PC-3 (cell line): ENCODE measurements at places on chromosomes 2 and 18. TPM values are rescaled to one million over a fixed set of nuclear protein-coding genes. Genes with fewer than 3 reads are reported as not detected.
A peak's percentile ranks its signal among the peaks of the same experiment; 100 is the strongest.

GRCh38 chr2:54360055-54360792, 95.9 kb upstream of the SPTBN1 start:
- H3K27me3 ChIP-seq = peaks cover 20% of the 10 kb centered on the region
- DNase-seq = no peak
- no peak overlapping the region for H3K27ac ChIP-seq
- H3K4me1 ChIP-seq = no peaks in the 10 kb centered on the region
- H3K36me3 ChIP-seq = no peaks in the 10 kb centered on the region

GRCh38 chr2:237091779-237092436, 6.2 kb downstream of the COPS8 start:
- no peak for DNase-seq
- no peaks in the 10 kb centered on the region for H3K27me3 ChIP-seq
- H3K36me3 ChIP-seq = peaks cover 42% of the 10 kb centered on the region

GRCh38 chr2:66684289-66684688, 249.4 kb downstream of the MEIS1 start:
- H3K27me3 ChIP-seq = peaks cover 33% of the 10 kb centered on the region
- no peak overlapping the region for H3K4me3 ChIP-seq
- H3K27ac ChIP-seq = no peak overlapping the region
- H3K36me3 ChIP-seq = no peaks in the 10 kb centered on the region

DNA sequence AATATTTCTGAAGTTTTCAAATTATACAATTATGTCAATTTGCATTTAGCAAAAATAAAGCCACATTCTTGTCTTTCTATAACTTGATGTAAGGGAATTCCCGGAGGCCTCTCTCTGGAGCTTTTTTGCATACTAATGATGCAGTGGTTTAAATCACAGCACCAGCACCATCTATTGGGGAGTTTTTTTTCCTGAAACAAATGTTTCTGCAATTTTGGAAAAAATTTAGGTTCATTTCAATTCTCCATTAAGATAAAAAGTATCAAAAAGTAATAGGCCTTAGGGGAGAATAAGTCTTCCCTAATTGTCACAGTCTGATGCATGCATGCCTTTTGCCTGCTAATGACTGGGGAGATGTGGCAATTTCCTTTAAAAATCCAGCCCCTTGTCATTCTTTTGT, 13.5 kb downstream of the CBLN2 start:
- H3K4me1 ChIP-seq = no peaks in the 10 kb centered on the region
- peaks cover under 1% of the 10 kb centered on the region for H3K27me3 ChIP-seq
- no peaks in the 10 kb centered on the region for H3K36me3 ChIP-seq

GRCh38 chr2:45786836-45787357, 135.4 kb downstream of the PRKCE start:
- DNase-seq = no peak
- H3K4me3 ChIP-seq = no peak overlapping the region
- H3K27ac ChIP-seq = no peak overlapping the region
- H3K4me1 ChIP-seq = no peaks in the 10 kb centered on the region

DNA sequence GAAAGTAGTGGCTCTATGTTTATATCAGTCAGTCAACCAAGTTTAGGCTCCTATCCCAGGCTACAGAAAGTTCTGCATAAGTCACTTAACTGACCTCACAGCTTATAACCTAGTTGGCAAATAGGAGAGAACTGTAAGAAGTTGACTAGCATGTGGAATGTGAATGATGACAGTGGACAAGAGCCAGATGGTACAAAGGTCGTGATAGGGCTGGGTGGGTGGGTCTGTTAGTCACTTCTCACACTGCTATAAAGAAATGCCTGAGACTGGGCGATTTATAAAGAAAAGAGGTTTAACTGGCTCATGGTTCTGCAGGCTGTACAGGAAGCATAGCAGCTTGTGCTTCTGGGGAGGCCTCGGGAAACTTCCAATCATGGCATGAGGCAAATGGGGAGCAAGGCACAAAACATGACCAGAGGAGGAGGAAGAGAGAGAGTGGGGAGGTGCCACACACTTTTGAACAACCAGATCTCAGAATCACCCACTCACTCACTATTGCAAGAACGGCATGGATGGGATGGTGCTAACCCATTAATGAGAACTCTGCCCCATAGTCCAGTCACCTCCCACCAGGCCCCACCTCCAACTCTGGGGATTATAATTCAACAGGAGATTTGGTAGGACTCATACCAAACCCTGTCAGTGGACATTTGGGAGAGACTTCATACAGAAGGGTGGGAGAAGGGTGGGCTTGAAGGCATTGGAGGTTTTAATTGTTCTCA, 68.8 kb downstream of the LTBP1 start:
- peak; percentile 94 for DNase-seq
- H3K4me3 ChIP-seq = no peak overlapping the region
- H3K36me3 ChIP-seq = no peaks in the 10 kb centered on the region

DNA sequence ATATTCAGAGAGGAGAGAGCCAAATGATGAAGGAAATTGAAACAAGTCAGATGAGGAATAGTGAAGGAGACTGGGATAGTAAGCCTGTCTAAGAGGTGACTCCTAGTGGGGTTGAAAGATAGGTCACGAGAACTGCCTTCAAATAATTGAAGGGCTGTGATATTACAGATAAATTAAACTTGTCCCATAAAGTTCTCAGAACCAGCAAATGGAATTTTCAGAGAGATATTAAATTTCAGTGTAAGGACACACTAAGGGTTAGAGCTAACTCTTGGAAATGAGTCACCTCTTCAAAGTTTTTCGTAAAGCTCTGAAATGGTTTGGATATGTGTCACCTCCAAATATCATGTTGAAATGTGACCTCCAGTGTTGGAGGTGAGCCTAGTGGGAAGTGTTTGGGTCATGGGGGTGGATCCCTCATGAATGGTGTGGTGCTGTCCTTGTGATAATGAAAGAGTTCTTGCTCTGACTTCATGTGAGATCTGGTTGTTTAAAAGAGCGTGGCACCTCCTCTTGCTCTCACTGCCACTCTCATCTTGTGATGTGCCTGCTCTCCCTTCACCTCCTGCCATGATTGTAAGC, 87.3 kb downstream of the BABAM2 start:
- peak; percentile 96 for DNase-seq
- no peaks in the 10 kb centered on the region for H3K27me3 ChIP-seq
- peaks cover 20% of the 10 kb centered on the region for H3K4me1 ChIP-seq

- H3K36me3 ChIP-seq = no peaks in the 10 kb centered on the region
- peak overlapping the region; percentile 96 for H3K27ac ChIP-seq
- H3K27me3 ChIP-seq = no peaks in the 10 kb centered on the region
- peaks cover 28% of the 10 kb centered on the region for H3K4me1 ChIP-seq
These were observed 56.1 kb upstream of the FHL2 start for GRCh38 chr2:105454801-105455485.

GRCh38 chr2:238818561-238818960, 29.3 kb upstream of the TWIST2 start:
- no peaks in the 10 kb centered on the region for H3K36me3 ChIP-seq
- no peaks in the 10 kb centered on the region for H3K4me1 ChIP-seq
- DNase-seq = no peak
- no peak overlapping the region for H3K27ac ChIP-seq
- H3K4me3 ChIP-seq = no peak overlapping the region

GRCh38 chr18:76450452-76451395, 44.3 kb downstream of the ZNF516 start:
- H3K36me3 ChIP-seq = no peaks in the 10 kb centered on the region
- DNase-seq = peak; percentile 29
- H3K4me1 ChIP-seq = peaks cover 5% of the 10 kb centered on the region

- H3K4me3 ChIP-seq = no peak overlapping the region
- no peaks in the 10 kb centered on the region for H3K36me3 ChIP-seq
- H3K4me1 ChIP-seq = no peaks in the 10 kb centered on the region
These were observed 137.2 kb upstream of the CELF4 start for GRCh38 chr18:37702841-37703240.

DNA sequence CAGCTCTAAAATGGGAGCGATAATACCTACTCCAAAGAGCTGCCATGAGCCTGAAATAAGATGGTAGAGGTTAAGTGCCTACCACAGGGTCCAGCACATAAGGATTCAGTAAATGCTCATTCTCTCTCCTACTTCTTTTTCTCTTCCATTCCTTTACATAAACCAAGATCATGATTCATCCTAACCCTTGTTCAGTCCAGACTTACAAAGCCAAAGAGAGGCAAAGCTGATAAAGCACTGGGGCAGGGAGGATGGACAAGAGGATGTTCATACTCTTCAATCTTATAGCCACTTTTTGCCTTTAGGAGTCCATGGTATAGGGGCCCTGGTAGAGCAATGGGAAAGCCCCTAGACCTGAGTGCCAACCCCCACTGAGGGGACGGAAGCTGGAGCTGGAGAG, 75.6 kb upstream of the PKDCC start:
- no peak for DNase-seq
- no peaks in the 10 kb centered on the region for H3K27me3 ChIP-seq
- H3K4me1 ChIP-seq = peaks cover 3% of the 10 kb centered on the region
- no peak overlapping the region for H3K27ac ChIP-seq

DNA sequence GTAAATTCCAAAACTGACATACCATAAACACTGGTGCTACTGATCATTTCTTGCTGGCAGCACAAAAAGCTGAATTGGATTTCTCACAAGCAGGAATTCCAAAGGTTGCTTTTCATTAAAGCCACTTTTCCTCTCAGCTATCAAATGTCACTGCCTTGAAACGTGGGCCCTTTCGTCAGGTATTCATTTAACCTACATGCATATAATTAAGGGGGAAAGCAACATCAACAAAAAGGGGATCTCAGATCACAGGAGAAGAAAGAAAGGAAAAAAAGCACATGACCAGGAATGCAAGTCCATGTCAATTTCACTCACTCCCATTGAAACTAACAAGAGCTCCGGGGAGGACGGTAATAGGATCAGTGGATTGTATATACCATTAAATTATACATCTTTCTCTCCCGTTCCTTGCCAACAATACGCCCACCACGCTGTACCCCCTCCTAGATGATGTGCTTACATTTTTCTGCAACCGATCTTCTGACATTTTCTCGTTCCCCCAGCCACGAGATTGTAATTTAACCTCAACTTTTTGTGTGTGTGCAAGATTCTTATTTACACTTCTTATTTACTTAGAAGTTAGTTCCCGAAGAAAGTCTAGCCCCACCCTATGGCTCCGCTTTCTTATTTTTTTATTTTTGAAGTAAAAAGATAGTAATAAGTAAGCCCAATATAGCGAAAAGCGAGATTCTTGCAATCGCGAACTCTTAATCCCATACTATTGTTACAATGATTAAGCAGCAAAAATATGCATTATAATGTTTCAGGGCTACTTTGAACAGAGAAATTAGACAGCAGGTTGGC, 725 bp downstream of the FIGN start:
- DNase-seq = peak; percentile 24
- H3K4me1 ChIP-seq = peaks cover 17% of the 10 kb centered on the region
- H3K27ac ChIP-seq = no peak overlapping the region
- H3K4me3 ChIP-seq = peak overlapping the region; percentile 87
- no peaks in the 10 kb centered on the region for H3K27me3 ChIP-seq

DNA sequence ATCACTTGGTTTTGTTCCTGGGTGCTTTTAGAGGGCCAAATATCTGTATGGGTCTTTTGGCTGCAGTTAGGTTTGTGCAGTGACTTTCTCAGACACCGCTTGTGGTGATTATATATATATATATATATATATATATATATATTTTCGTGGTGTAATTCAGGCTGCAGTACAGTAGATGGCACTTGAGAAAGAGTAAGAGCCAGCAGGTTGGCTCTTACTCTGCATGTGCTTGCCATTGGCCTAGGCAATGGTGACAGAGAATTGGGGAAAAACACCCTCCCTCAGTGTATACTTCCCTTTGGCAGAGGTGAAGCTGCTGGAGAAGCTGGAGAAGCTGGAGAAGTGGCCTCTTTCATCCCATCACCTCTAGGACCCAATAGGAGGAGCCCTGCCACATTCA, 22.2 kb upstream of the MYL1 start:
- no peak overlapping the region for H3K27ac ChIP-seq
- H3K36me3 ChIP-seq = no peaks in the 10 kb centered on the region
- no peak for DNase-seq
- H3K4me1 ChIP-seq = no peaks in the 10 kb centered on the region

DNA sequence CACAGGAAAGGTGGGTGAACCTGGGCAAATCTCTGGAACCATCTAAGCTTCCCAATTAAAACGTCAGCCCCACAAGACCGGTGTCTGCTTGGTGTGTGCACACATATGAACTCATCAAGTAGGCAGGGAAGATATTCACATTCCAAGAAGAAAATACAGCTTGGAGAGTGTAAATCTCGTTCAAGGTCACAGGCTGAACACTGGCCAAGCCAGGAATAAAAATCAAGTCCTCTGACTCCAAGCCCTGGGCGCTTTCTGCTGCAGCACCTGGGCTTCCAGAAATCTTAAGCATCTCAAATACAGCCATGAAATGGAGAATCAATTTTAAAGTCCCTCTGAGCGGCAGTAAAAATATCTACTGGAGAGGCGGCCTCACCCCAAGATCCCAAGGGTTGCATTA, 150.9 kb downstream of the TWIST2 start:
- H3K4me3 ChIP-seq = no peak overlapping the region
- H3K27ac ChIP-seq = no peak overlapping the region
- no peaks in the 10 kb centered on the region for H3K27me3 ChIP-seq
- peaks cover 30% of the 10 kb centered on the region for H3K4me1 ChIP-seq

DNA sequence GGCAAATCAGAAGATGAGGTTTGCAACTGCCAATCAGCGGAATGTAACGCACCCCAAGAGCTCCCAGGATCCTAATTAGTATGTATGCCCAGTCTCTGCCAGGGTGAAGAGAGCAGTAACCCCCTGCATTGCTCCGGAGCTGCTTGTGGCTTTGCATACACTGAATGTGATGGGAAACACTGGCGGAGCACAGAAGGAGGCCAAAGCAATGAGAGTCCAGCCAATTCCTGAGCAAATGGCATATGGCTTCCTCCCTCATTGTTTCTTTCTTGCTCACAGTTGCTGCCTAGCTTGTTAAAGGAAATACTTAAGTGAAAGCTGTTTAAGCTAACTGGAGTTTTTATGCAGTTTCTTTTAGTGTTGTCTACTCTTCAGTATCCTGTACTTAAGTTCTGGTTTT, 343.5 kb upstream of the NT5C1B start:
- H3K27ac ChIP-seq = no peak overlapping the region
- no peak for DNase-seq
- peaks cover 9% of the 10 kb centered on the region; the same call in 1 of the 2 replicates for H3K4me1 ChIP-seq
- H3K4me3 ChIP-seq = no peak overlapping the region
- no peaks in the 10 kb centered on the region for H3K27me3 ChIP-seq

GRCh38 chr2:64638502-64639120, 15.1 kb downstream of the SERTAD2 start:
- peaks cover 44% of the 10 kb centered on the region for H3K36me3 ChIP-seq
- no peak overlapping the region for H3K4me3 ChIP-seq
- H3K4me1 ChIP-seq = peaks cover 56% of the 10 kb centered on the region
- no peak overlapping the region for H3K27ac ChIP-seq
- peak; percentile 41 for DNase-seq
- no peaks in the 10 kb centered on the region for H3K27me3 ChIP-seq

DNA sequence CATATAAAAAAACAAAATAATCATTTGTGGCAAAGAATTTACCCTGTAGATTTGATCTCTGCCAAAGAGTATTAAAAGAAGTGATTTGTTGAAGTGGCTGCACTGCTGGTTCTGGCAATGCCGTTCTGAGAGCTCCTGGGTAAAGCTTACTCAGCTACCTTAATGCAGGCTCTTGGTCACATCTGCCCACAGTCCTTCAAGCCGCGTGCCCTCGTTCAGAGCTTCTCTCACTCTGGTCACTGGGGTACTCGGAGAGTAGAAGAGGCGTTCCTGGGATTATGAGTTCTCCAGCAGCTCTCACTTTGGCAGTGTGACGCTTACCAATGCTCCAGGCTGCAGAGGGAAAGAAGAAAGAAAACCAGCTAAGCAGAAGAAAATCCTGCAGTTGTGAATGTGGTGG, 57.9 kb downstream of the ACVR1 start:
- no peaks in the 10 kb centered on the region for H3K4me1 ChIP-seq
- H3K36me3 ChIP-seq = no peaks in the 10 kb centered on the region; the same call in 1 of the 2 replicates
- no peak for DNase-seq
- no peaks in the 10 kb centered on the region for H3K27me3 ChIP-seq

ABCG8 gene
- total RNA-seq = not detected in 2 replicates

PDE6D gene
- 43.8 and 46.2 TPM in 2 replicates for total RNA-seq

MARCO gene
- not detected in 2 replicates for total RNA-seq

IL1F10 gene
- total RNA-seq = not detected in 2 replicates

TBR1 gene
- total RNA-seq = not detected in 2 replicates

ACADL gene
- 0.07 TPM in 1 of 2 replicates, not detected in the other for total RNA-seq
